ENCODE measurements at places on chromosomes 6 and 20.

DNA sequence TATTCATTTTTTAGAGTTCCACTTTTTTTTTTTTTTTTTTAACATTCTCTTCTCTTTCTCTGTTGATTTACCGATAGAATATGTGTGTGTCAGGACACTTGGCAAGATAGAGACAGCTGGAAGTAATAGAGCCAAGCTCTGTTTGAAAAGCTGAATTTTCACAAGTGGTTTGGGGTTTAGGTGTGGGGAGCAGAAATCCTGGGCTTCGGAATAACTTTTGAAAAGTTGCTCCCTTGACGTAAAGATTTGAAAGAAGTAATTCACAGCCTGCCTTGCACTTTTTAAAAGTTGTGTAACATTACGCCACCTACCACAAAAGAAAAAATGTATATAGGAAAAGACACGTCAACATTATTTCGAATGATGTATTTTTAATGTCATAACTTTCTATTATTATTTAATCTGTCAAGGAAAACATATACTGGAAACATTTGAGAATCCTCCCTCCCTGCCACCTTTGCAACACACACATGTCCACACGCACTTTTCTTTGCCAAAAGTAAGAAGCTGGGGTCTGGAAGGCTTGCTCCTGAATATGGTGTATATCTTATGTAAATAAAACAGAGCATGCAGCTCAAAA lies 917.9 kb downstream of the KIF16B start:
- no peak for DNase-seq

- DNase-seq: no peak
Observed at GRCh38 chr6:35341557-35341956, 801 bp upstream of the PPARD start.

GRCh38 chr6:3756546-3756945 lies 5.0 kb upstream of the PXDC1 start:
- no peak for DNase-seq

DNA sequence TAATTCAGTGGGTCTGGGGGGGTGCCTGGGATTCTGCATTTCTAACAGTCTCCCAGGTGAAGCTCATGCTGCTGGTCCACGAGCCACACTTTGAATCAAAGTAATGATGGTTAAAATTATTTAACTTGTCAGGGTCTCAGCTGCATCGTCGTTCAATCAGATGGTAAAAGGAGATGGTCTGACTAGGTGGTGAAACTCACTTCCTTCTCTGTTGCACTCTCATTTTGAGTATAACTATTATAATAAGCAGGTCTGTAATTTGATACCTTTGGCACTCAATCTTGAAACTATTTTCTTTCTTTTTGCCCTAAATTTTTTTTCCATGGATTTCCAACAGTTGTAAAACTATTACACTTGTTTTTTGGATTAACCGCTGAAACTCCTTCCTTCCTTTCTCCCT lies 292.5 kb downstream of the FARS2 start:
- DNase-seq: no peak

- no peak for DNase-seq
Observed at GRCh38 chr6:88626460-88626859, 337.0 kb downstream of the RNGTT start.

DNA sequence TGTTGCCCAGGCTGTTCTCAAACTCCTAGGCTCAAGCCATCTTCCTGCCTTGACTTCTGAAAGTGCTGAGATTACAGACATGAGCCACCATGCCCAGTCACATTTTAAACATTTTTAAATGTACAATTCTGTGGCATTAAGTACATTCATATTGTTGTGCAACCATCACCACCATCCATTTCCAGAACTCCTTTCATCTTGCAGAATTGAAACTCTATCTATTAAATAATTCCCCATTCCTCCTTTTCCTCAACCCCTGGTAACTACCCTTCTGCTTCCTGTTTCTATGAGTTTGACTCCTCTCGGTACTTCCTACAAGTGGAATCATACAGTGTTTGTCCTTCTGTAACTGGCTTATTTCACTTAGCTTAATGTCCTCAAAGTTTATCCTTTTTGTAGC lies 103.8 kb upstream of the NAA20 start:
- DNase-seq: no peak

DNA sequence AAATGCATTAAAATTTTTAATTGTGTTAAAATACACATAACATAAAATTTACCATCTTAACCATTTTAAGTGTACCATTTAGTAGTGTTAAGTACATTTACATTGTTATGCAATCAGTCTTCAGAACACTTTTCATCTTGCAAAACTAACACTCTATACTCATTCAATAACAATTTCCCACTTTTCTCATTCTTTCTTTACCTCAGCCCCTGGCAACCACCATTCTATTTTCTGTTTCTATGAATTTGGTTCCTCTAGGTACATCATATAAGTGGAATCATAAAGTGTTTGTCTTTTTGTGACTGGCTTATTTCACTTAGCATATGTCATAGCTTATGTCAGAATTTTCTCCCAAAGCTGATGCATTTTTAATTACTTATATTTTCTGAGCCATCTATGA lies 32.2 kb downstream of the PCMT1 start:
- DNase-seq: no peak

All from retina (tissue), 1 donor.